ENCODE measurements at places on chromosomes 11 and 22.

- DNase-seq = no peak
Observed at GRCh38 chr11:125360066-125360465, 136.0 kb downstream of the FEZ1 start.

DNA sequence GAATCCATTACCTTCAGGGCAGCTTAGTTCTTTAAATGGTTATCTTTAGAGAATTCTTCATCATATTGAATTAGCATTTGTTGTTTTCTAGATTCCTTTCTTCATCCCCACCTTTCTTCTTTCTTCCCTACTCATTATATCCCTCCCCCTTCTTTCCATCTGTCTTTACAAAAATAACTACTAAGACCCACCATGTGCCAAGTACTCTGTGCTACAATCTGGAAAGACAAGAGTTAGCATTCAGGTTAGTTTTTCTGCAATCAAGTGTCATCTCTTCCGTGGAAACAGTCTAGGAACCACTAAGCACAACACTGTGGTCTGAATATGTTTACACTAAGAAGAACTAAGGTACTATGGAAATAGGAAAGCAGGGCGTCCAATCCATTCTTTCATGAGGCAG, 897.4 kb upstream of the TENM4 start:
- DNase-seq = no peak

GRCh38 chr11:65421794-65422632, 585 bp upstream of the NEAT1 start:
- DNase-seq = peak; percentile 99

- peak; percentile 33 for DNase-seq
Observed at GRCh38 chr11:68469122-68469521, 8.6 kb downstream of the PPP6R3 start.

- DNase-seq = no peak
Observed at GRCh38 chr22:37047006-37047405, 4.5 kb upstream of the KCTD17 start.

All from choroid plexus epithelial cell (primary cell).